Anterior cingulate cortex (tissue), 58 donors: ENCODE measurements at places on chromosomes 6 and 20.
A peak's percentile ranks its signal among the peaks of the same experiment; 100 is the strongest.

- no peak for DNase-seq
These were observed 11.0 kb upstream of the SLC22A1 start for GRCh38 chr6:160110586-160111123.

GRCh38 chr6:38155144-38155543 is 335.6 kb downstream of the ZFAND3 start:
- no peak for DNase-seq

DNA sequence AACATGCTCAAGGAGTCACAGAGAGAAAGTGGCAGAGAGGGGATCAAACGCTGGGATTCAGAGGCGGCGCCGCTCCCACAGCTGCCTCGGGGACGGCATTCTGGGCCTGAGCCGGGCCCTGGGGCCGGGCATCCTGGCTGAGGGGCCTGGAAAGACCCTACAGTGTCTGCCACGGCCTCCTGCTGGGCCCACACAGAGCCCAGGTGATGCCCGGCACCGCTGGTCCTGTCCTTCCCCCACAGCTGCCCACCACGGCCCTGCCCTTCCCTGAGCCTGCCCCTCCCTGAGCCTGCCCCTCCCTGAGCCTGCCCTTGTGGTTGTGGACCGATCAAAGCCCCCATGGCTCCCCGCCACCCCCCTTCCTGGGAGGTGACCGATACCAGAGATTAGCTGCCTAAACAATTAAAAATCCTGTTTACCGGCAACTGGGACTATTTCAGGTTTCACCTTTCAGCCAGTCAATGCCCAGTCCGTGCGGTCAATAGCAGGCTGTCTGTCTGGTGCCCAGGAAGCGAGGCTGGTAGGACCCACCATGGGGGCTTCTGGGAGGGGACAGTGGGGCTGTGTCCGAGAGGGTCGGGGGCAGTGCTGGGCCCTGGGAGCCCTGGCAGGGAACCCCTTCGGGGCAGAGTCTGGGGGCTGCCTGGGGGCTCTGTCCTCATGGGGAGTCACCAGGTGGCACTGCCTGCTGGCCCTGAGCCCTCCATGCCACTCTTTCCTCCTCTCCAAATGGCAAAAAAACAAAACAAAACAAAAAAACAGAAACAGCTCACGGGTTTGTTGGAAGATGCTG is 55.4 kb upstream of the GATA5 start:
- DNase-seq: no peak

GRCh38 chr20:19283490-19284025 is 71.1 kb downstream of the SLC24A3 start:
- no peak for DNase-seq

DNA sequence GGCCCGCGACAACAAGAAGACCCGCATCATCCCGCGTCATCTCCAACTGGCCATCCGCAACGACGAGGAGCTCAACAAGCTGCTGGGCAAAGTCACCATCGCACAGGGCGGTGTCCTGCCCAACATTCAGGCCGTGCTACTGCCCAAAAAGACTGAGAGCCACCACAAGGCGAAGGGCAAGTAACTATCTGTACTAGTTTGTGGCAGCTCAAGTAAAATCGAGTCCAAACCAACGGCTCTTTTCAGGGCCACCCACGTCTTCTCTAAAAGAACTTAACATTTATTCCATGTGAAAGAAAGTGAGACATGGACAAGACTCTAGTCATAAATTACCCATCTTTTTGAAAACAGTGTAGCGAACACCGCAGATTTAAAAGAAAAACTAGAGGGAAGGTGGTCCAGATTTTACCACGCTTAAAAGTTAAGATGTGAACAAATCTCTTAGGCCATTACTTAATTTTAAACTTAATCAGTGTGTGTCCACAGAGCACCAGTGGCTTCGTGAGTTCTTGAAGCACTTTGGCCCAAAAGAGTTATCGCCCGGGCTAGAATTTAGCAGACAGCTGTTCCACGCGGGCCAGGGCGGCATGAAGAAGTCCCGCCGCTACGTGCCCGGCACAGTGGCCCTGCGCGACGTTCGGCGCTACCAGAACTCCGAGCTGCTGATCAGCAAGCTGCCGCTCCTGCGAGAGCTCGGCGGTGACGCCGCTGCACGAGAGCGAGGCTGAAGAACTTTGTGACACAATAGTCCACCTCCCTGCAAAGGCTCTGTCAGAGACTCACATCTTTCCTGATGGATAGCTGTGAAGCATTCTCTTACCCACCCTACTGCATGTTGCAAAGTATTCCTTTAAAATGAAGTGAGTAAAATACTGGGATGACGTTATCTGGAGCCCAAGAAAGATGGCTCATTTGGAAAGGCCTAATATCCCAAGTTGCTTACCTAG is 113.9 kb upstream of the PRSS16 start:
- peak; percentile 2 for DNase-seq

GRCh38 chr6:27478141-27478705 is 5.3 kb upstream of the ZNF184 start:
- DNase-seq: no peak

- no peak for DNase-seq
These were observed 7.8 kb upstream of the PNISR start for GRCh38 chr6:99432877-99433276.

DNA sequence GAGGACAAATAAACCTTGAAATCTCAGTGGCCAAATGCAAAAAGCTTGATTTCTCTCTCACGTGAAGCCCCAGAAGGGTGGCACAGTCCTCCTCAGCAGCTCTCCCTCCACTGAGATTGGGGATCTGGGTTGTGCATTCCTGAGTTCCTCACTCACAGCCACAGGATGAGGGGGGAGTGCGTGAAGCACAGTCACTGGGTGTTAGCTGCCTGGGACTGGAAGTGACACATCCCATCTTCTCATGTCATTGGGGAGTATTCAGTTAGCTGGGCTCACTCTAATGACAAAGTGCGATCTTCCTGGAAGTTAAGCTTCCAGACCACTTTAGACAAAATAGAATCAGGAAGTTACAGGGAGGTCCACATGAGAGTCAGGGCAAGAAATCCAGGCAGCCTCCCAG is 192.2 kb upstream of the LRFN2 start:
- no peak for DNase-seq

DNA sequence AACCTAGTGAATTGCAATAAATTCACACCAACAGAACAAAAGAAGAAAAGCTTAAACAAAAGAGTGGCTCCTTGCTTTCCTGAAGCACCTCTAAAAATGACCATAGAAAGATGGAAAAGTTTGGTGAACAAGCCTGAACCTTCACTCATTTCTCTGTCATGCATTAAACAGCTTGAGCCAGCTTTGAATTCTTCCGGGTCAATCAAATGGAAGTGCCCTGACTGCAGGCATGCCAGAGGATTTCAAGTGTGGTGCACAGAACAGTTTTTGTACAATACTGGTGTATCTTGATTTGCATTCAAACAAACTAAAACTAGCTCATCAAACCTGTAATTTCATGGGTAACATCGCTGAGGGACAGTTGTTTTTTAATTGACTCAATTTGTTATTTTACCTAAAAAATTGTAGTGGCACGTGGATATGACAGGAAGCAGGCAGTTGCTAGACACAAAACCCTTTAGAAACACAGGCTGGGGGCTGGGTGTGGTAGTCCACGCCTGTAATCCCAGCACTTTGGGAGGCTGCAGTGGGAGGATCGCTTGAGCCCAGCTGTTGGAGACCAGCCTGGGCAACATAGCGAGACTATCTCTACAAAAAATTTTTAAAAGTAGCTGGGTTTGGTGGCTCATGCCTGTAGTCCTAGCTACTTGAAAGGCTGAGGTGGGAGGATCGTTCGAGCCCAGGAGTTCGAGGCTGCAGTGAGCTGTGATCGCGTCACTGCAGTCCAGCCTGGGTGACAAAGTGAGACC is 9.1 kb downstream of the CASS4 start:
- no peak for DNase-seq

GRCh38 chr6:119294984-119295383 is 54.6 kb downstream of the MAN1A1 start:
- DNase-seq: no peak

DNA sequence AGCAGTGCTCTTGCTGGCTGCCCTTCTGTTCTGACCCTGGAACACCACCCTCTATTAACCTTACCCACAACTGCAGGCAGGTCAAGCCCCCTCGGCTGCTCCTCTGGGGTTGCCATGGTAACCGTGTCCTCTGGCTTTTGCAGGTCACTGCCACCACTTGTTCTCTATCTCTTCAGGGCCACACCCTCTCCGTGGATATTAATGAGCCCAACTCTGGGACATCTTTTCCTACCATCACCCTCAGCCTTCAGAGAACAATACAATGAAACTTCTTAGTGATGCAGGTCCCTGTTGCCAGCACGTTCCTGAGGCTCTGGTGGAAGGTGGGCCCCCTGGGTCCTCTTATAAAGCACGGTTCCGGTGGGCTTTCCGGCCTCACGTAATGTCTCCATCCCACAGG is 30.8 kb upstream of the MICB start:
- no peak for DNase-seq

- DNase-seq: no peak
These were observed 2.4 kb downstream of the MYBL2 start for GRCh38 chr20:43669332-43669731.

- no peak for DNase-seq
These were observed 92.4 kb upstream of the NFATC2 start for GRCh38 chr20:51634877-51635276.

GRCh38 chr6:24929242-24929641 is 6.5 kb downstream of the RIPOR2 start:
- DNase-seq: no peak

- DNase-seq: no peak
These were observed 1.4 kb downstream of the LAMP5 start for GRCh38 chr20:9515741-9516233.
